Transverse colon (tissue), 4 donors: ENCODE measurements at places on chromosomes 1 and 21.
A peak's percentile ranks its signal among the peaks of the same experiment; 100 is the strongest.

DNA sequence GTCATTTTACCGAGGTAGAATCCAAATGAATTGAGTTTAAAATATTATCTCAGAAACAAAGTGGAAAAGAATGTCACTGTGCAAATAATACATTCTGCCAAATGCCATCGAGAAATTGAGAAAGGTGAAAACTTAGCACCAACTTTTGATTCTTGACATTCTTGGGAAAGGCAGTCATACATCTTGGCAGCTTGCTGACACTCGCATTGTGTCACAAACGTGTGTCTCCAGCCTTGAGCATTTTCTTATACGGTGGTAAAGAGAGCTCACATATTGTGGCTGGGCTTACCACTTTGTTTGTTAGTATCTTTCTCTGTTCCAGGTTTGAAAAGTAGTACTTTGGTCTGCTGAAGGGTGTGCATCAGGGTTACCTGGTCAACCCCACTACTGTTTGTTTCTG lies 1456.1 kb downstream of the BRINP3 start:
- DNase-seq, result no peak
- no peaks in the 10 kb centered on the region for H3K4me1 ChIP-seq
- no peaks in the 10 kb centered on the region for H3K36me3 ChIP-seq
- no peak overlapping the region for H3K27ac ChIP-seq
- no peaks in the 10 kb centered on the region for H3K27me3 ChIP-seq
- H3K4me3 ChIP-seq, result no peak overlapping the region

GRCh38 chr1:187038784-187039183 lies 210.0 kb downstream of the PLA2G4A start:
- H3K4me3 ChIP-seq, result no peak overlapping the region
- no peaks in the 10 kb centered on the region for H3K36me3 ChIP-seq
- no peaks in the 10 kb centered on the region for H3K27me3 ChIP-seq
- no peak overlapping the region for H3K27ac ChIP-seq

DNA sequence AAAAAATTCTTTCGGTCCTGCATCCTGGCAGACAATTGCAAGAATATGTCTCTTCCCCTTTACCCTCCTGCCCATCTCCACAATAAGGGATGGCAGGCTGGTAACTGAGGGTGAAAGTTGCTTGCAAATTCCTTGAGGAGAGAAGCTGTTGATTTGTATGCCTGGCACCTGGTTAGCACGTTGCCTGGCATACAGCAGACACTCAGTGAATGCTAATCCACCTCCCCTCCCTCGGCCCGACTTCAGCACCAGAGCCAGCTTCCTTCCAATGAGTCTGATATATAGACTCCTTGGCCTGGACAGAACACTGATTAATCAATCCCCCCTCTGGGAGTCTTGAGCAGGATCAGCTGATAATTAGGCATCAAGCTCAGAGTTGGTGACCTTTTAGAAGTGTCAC lies 39.1 kb downstream of the KCNC4 start:
- H3K36me3 ChIP-seq, result no peaks in the 10 kb centered on the region
- no peak overlapping the region for H3K27ac ChIP-seq
- no peaks in the 10 kb centered on the region for H3K4me1 ChIP-seq

DNA sequence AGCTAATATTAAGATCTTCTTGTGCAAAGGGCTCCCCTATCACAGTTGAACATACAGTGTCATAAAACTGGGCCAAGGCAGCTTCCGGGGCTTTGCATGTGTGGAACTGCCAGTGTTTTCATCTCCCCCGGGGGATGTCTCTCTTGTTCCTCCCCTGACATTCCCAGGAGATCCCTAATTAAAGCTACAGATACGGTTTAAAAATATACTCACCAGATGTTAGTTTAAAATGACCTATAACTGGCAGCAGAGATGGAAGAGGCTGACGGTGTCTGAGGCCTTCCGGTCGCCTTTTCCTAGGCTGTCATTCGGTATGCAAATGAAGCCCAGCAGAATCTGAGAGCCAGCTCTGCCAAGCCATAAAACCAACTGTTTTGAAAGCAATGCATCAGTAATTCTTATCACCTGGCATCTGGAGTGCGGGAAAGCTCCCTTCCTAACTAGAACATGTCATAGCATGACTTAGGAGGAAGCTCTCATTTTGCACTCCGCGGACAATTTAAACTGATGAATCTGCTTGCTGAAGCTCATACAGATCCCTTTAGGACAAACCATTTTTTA lies 436.5 kb upstream of the VAMP3 start:
- no peak overlapping the region for H3K4me3 ChIP-seq
- peak; percentile 62 for DNase-seq
- H3K27me3 ChIP-seq, result no peaks in the 10 kb centered on the region
- peaks cover 16% of the 10 kb centered on the region for H3K4me1 ChIP-seq
- H3K36me3 ChIP-seq, result no peaks in the 10 kb centered on the region

- H3K27me3 ChIP-seq, result no peaks in the 10 kb centered on the region
- no peak for DNase-seq
- no peaks in the 10 kb centered on the region for H3K36me3 ChIP-seq
- H3K27ac ChIP-seq, result no peak overlapping the region
Measured at GRCh38 chr1:241250465-241250864, 106.5 kb downstream of the RGS7 start.

DNA sequence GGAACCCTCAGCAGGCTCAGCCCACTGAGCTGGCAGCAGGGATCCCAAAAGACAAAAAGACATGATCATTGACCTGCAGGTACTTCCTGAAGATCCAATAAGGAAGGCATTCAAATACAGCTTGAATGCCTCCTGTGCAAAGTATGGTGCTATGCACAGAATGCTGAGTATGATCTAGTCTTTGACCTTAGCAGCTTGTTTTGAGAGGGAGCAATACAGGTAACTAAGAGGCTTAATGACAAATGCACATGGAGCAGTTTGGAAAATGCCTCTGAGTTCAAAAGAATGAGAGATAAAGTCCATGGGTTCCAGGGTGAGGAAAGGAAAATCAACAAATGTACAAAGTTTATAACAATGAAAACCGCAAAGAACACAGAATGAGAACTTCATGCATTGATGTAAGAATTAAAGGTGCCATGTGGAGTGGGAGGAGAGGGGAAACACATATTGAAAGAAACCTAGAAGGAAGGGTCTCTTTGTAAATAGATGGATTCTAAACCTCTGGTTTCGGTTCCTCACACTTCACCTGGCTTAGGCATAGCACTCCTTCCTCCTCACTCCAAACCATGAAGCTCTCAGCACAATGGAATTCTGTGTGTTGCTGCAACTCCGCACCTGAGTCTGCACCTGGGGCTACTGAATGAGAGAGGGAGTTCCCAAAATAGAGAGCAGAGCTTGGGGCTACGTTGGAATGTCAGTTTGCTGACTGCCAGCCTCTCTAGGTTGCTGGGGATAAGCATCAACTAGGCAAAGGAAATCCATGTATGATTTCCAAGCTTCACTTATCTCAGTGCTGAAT lies 77.6 kb downstream of the PLXNA2 start:
- H3K27me3 ChIP-seq, result no peaks in the 10 kb centered on the region
- no peak overlapping the region for H3K4me3 ChIP-seq
- H3K27ac ChIP-seq, result no peak overlapping the region
- peaks cover 33% of the 10 kb centered on the region for H3K4me1 ChIP-seq
- H3K36me3 ChIP-seq, result no peaks in the 10 kb centered on the region

DNA sequence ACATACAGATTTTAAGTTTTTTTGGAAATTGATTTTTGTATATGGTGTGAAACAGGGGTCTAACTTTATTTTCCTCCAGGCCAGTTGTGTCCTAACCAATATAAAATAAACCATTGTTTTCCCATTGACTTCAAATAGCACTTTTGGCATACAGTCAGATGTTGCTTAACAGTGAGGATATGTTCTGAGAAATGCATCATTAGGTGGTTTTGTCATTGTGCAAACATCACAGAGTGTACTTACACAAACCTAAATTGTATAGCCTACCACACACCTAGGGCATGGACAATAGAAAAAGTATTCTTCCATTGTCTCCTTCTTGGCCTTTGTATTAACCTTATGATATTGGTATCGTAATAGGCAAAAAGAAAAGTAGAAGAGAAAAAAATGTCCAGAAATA lies 37.4 kb upstream of the DISP1 start:
- peaks cover 5% of the 10 kb centered on the region for H3K4me1 ChIP-seq
- no peak for DNase-seq
- H3K27ac ChIP-seq, result no peak overlapping the region
- no peaks in the 10 kb centered on the region for H3K36me3 ChIP-seq

DNA sequence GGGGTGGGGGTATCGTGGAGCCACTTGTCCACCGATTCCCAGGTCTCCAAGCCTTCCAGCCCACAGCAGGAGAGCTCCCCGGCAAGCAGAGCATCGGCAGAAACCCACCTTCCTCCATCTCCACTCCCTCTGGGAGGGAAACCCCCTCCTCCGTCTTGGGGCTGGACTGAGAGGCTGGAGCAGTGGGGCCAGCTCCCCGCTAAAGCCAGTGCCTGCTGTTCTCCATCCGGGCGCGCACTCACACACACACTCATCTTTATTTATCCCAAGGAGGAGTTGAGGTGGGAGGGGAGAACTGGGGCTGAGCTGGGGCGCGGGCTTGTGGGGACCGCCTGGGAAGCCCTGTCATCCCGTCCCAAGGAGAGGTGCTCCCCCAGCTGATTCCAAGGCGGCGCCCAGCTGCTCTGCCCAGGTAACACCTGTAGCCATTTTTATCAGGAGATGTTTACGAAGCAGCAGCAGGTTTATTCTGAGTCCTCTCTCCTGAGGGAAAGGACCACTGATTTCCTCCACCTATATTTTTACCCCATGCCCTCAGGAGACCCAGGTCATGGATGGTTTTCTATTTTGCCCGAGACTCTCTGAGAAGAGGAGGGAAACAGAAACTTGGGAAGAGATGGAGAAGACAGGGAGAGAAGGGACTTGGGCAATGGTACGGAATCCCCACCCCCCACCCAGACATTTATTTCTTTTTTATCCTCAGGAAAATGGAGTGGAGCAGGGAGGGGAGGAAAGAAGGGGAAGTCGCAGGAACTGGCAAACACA lies 2.1 kb downstream of the KCNN3 start:
- no peaks in the 10 kb centered on the region for H3K36me3 ChIP-seq
- no peak for DNase-seq
- peak overlapping the region; percentile 15 for H3K4me3 ChIP-seq
- peaks cover 20% of the 10 kb centered on the region for H3K4me1 ChIP-seq

- H3K4me3 ChIP-seq, result no peak overlapping the region
- H3K27ac ChIP-seq, result no peak overlapping the region
- no peaks in the 10 kb centered on the region for H3K36me3 ChIP-seq
- no peak for DNase-seq
- H3K27me3 ChIP-seq, result no peaks in the 10 kb centered on the region
Measured at GRCh38 chr1:151888972-151889570, 20.2 kb downstream of the THEM4 start.

GRCh38 chr1:82538876-82539275 lies 738.1 kb downstream of the ADGRL2 start:
- DNase-seq, result no peak
- H3K36me3 ChIP-seq, result no peaks in the 10 kb centered on the region
- H3K27me3 ChIP-seq, result no peaks in the 10 kb centered on the region
- no peak overlapping the region for H3K27ac ChIP-seq
- no peaks in the 10 kb centered on the region for H3K4me1 ChIP-seq
- H3K4me3 ChIP-seq, result no peak overlapping the region

DNA sequence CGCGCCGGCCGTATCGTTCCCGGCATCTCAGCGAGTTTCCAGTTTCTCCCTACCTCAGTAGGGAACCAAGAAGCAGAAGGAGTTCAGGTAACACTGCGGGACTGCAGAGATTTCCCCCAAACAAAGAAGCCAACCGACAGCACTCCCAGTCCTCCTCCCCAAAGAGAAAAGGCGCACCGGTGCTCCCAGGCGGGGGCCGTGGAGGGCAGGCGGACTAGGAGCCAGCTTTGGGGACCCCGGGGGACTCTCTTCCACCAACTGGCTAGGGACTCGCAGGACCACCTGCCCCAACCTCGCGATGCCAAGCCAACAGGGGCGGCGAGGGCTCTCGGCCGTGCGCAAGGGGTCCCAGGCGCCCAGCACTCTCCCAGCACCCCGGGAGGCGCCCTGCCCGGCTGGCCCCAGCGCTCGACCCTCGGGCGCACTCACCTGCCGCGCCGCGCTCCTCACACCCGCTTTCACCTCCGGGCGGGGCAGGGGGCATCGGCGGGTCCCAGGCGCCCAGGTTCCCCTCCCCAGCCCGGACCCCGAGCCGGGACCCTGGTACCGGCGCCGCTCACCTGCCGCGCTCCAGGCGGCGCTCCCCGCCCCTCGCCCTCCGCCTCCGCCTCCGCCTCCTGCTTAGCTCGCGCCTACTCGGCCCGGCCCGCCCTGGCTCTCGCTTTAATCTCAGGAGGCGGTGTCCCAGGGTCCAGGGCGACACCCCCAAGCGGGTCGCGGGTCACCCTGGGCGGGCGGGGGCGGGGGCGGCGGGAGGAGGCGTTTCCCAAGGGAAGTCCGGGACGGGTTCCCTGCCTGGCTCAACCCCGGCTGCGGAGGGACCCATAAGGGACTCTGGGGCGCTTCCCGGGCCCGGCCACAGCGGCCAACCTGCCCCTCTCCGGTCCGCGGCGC lies at the start of gene TMPRSS2:
Gene TMPRSS2 (minus strand): TSS at position 638 of the 894 bp plus-strand sequence. CDS start 10,025 bp downstream, outside the sequence.
- peaks cover 40% of the 10 kb centered on the region for H3K27me3 ChIP-seq
- peak; percentile 90 for DNase-seq
- H3K4me3 ChIP-seq, result peak within 1 kb of the TSS; percentile 61
- H3K36me3 ChIP-seq, result no peaks in the 10 kb centered on the region

GRCh38 chr1:87927391-87928280 lies 599.0 kb downstream of the LMO4 start:
- H3K27me3 ChIP-seq, result no peaks in the 10 kb centered on the region
- H3K36me3 ChIP-seq, result no peaks in the 10 kb centered on the region
- peaks cover 3% of the 10 kb centered on the region for H3K4me1 ChIP-seq
- no peak overlapping the region for H3K4me3 ChIP-seq
- H3K27ac ChIP-seq, result no peak overlapping the region

DNA sequence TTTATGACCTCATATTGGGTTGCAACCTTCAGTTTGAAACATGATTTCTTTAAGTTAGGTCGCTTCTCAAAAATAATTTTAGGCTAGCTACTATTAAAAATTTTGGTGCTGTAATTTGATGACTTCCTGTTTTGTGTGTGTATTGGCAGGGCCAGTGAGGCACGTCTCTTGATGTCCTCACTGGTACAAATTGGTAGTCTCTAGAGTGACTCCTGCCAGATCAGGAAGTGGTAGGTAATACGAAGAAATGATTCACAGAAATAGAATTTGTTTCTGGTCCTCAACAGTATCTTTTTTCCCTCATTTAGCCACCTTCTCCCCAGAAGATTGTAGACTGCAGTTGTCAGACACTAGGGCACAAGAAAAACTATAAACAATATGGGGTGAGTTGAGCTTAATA lies 120.9 kb upstream of the KIAA1614 start:
- DNase-seq, result no peak
- H3K36me3 ChIP-seq, result no peaks in the 10 kb centered on the region
- H3K4me1 ChIP-seq, result no peaks in the 10 kb centered on the region
- H3K27me3 ChIP-seq, result no peaks in the 10 kb centered on the region

DNA sequence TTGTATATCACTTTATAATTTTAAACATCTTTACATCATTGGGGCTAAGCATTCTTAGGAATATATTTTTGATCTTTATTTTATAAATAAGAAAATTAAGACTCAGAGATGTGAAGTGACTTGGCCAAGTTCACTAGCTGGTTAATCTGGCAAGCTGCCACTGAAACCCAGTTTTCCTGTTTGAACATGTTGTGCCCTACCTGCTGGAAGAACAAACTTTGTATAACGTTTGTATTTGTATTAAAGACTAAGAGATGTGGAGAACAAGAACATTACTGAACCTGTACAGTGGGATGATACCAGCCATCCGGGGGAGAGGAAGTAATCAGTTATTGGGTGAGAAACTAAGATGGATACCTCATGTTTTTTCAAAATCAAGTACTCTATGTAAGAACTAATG lies 77.2 kb upstream of the SIPA1L2 start:
- H3K4me1 ChIP-seq, result peaks cover 18% of the 10 kb centered on the region
- H3K27ac ChIP-seq, result no peak overlapping the region
- no peaks in the 10 kb centered on the region for H3K36me3 ChIP-seq
- no peak overlapping the region for H3K4me3 ChIP-seq
